ENCODE measurements at places on chromosomes 1 and 21.

DNA sequence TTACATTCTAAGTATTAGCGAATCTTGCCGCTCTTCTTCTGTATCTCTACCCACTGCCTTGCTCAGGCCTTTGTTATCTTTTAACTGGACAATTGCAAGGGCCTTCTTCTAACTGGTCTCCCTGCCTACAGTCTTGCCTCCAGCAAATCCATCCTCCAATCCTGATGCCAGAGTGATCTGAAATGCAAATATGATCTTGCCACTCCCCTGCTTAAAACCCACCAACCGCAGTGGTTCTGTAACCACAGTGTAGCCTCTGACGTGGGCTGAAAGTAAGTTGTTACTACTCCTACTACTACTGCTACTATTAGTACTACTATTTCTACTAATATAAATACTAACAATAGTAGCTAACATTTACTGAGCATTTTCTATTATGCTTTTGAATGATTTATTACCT, 12.4 kb downstream of the MOV10 start:
- no peak for DNase-seq

DNA sequence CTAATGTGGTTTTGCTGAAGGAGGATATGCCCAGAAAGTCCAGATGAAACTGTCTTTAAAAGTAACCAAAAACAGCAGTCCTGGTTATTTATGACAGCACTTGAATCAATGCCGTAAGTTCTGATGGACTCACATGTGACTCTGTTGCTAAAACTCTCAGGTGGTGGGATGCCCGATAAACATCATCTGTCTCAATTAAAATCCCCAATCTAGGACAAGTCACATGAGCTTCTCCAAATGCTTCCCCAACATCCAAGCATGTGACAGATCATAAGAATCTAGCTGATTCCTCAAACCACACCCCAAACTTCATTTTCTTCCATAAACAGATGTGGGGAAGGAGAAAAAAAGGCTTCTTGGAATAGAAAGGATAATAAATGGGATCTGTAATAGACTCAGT, 786 bp upstream of the CTSK start:
- DNase-seq: no peak

DNA sequence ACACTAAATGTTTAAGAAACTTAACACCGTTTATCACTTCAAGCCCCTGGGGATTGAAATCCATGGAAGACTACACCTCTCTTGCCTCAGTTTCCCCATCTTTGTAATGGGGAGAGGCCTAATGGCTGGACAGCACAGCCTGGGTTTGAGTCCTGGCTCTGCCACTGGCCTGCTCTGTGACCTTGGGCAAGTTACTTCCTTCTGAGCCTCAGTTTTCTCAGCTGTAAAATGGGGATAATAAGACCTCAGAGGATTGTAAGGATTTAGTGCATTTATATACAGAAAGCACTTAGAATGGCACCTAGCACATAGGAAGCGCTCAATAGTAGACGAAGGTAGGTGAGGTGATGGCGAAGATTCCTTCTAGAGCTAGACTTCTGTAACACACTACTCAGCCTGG, 5.5 kb downstream of the AGTRAP start:
- no peak for DNase-seq

GRCh38 chr1:41626146-41626545, 141.7 kb upstream of the EDN2 start:
- peak; percentile 53 for DNase-seq

DNA sequence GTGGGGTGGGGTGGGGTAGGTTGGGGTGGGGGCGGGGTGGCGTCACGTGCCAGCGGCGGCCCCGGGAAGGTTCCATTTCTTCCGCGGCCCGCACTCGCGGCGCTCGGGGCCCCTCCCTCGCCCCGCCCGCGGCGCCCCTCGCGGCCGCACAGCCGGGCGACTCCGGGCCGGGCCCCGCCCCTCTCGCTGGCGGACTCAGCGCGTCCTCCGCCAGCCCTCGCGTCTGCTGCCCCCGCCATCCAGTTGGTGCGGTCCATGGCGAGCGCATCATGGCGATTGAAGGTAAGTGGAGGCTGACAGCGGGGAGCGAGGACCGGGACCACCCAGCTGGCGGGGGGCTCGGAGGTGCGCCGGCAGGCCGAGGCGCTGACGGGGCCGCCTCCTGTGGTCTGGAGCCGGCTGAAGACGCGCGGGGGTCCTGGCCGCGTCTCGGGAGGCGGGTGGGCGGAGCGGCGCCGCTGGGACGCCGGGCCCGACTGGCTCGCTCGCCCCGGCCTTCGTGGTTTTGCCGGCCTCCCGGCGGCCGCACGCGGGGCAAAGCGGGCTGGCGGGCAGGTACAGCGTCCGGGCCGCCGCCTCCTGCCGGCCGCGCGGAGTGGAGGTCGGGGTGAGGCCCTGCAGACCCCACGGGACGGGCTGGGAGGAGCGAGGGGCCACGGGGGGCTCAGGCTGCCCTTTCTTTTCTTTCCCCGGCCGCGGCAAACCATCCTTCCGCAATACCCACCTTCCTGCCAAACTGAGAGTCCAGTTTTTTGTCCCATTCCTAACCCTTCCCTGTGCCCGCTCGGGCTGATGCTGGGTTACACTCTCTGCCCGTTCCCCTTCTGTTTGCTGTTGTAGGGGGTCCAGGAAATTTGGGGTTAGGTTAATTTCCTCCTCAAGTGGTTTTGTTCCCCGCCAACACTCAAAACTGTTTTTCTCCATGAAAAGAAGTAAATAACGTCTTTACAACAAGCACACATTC, at the start of gene SYT14:
SYT14 (plus strand) TSS at position 222 of the 964 bp plus-strand sequence; CDS start at position 270, 48 bp downstream.
- DNase-seq: peak; percentile 74

DNA sequence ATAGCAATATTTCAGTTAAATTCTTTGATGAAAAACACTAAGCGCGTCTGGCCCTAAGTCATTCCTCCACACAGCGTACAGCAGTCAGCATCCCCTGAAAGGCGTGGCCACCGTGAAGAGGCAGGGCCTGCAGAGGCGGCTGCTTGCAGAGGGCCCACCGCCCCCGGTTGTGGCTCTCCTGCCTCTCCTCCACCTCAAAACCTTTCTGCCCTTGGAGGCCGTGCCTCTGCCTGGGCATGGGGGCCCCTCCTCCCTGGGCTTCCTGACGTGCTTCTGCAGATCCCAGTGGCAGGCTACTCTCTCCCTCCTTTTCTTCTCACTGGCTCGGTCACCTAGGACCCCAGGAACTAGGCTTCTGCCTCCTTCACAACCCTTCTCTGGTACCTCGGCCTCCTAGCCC, 16.2 kb downstream of the CLSTN1 start:
- no peak for DNase-seq

DNA sequence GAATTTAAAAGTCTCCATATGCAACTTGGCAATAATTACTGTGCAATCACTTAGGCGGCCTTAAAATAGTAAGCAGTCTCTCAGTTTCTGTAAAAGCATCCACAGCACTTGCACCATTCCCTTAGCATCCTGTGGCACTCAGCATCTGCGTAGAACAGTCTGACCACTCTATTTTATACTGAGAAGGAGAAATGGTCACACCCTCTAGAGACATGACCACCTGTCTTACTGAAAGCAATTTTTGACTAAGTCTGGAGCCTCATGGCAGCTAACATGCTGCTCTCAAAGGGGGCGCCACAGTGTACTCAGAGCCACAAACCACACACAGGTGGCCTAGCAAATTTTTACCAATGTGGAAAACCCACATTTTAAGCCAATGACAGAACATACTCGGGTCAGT, 62.0 kb downstream of the KCNK1 start:
- no peak for DNase-seq

DNA sequence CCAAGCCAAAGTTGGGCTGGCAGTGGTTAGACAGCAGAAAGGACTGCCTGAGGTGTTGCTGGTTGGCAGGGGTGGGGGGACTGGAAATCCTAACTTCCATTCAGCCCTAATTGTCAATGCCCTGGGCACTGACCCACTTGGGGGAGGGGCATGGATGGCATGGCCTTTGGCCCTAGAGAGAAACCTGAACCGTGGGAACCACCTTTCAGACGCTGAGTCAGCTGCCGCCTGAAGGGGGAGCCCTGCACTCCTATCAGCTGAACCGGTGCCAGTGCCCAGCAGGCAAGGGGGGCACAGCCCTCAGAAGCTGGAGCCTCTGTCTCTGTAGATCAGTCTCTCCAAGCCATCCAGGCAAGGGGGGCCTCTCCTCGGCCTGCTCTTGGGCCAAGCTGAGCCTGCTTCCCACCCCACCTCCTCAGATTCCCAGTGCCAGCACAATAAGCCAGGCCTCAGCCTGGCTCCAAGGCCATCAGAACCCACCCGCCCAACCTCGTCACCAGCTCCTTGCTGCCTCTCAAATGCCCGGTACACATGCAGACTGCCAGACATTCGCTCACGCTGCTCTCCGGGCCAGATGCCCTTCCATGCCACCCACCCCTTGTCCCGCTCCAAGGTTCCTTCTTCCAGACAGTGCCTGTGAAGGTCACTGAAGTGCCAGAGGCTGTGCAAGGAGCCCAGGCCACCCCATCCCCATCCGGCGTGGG, 11.6 kb downstream of the TINAGL1 start:
- DNase-seq: peak; percentile 63

DNA sequence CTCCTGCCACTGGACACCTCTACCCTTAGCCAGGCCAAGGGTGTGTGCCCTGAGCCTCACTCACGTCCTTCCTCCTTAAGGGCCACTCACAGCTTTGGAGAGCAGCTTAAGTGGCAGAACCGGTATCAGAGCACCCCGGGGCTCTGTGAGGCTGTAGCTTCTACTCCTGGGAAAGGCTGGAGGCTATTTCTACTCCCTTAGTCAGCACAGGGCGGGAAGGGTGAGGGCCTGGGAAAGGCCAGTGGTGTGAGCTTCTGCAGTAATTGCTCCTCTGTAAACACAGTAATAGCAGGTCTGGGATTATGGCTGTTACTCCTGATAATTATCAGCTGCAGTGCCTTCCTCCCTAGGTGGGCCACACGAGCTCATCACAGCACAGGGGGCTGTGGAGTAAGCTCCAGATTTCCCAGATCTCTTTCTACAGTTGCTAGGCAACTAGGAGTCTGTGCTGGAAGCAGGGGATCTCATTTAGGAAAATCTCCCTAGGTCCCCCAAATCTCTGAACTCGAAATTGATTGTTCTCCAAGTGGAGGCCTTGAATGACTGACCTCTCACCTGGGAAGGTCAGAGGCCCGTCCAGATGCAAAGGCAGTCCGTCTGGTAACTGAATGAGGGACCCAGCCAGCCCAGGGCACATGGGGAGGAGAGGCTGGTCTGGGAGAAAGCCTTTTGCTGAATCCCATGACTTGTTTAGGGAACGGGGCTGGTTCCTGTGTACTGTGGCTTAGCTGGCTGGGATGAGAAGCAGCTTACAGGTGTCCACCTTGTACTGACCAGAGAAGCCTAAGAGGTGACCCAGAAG, 29.3 kb downstream of the IER5 start:
- DNase-seq: peak; percentile 67

GRCh38 chr1:25668931-25669573, 52.5 kb downstream of the MAN1C1 start:
- DNase-seq: no peak

DNA sequence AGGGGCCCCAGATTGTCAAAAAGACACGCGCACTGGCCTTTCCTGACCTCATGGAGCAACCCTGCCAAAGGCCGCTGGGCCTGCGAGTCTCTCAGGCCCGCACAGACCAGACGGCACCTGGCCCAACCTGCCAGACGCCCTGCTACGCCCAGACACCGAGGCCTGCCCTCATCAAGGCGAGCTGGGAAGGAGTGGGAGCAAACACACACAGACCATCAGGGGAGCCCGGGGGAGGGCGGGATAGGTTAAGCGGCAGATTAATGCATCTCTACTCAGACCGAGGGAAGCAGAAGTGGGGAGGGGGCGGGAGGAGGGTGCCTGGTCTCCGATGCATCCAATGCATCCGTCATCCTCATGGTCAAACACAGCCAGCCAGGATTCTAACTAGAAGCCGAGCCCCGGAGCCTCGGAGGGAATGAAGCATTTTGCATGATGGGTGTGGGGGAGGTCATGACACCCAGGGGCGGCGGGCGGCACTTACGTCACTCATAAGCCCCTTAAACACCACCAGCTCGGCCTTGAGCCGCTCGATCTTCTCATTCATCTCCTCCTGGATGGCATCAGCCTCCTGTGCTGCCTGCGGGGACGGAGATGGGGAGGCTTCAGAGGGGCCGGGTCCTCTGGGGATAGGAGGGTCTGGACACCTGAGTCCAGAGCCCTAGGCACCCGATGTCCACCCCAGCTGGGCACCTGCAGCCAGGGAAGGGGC, 17.0 kb upstream of the ALDH4A1 start:
- no peak for DNase-seq

DNA sequence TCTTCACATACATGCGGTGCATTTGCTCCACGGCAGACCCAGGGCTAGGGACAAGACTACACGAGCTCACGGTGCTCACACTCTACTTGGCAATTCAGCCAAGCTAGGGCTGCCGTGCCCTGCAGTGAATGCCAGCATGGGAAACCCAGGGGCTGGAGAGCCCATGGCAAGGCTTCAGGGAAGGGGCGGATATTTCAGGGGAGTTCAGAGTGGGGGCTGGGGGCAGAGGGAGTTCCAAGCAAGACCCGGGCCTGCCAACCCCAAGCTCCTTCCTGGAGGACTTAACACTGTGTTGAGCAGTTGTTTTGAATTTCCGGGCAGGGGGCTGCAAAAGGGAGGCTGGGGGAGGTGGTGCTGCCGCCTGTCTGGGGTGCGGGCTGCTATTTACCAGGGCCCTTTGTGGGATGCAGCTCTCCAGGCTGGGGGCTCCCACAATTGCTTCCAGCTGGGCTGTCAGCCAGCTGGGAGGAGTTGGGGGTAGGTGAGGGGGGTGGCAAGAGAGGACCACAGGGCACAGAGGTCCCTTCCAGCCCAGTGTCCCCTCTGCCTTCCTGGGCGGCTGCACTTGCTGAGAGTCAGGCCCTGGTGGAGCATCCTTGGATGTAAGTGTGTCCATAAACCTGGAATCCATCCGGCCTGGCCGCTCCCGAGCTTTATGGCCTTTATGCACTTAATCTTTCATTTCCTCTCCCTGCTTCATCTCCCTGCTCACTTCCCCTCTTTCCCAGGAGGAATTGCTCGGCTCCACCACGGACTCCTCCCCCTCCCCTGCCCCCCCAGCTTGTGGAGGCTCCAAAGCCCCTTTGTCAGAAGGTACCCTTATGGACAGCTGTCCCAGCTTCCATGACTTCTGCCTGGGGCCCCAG, 55.8 kb upstream of the SSBP3 start:
- no peak for DNase-seq

DNA sequence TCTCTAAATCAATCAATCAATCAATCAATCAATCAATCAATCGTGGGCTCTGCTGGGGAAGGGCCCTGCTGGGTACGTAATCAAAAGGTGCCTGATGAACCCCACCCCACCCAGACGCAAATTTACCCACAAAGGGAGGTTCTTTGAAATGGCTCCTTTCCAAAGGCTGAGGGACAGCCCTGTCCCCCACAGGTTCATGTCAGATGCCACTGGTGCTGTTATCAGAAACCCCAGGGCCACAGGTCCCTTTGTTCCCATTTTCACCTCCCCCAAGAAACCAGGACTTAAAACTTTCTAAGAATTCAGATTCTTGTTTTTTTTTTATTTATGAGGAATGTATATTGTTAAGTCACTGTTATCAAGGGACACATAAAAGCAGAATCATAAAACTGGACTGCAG, 14.2 kb downstream of the CHRNB2 start:
- no peak for DNase-seq
